ENCODE measurements at places on chromosomes 3 and 15.

DNA sequence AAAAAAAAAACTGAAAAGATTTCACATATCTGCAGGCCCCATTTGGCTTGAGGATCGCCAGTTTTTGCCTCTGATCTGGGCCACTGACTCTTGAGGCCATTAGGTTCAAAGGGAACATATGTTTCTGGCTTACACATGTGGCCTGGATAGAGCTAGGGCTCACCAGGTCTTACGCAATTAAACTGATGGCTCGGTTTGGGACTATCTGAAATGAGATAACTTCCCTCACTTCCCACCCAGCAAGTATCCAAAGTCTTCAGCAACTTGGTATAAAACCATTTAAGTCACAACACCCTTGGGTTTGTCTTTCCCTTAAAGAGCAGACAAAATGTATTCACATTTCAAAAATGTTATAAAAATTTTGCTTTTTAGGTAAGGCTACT, 36.3 kb downstream of the LRIG1 start:
- no peak for DNase-seq

- no peak for DNase-seq
These were observed 2.6 kb downstream of the ISLR2 start for GRCh38 chr15:74132681-74133651.

DNA sequence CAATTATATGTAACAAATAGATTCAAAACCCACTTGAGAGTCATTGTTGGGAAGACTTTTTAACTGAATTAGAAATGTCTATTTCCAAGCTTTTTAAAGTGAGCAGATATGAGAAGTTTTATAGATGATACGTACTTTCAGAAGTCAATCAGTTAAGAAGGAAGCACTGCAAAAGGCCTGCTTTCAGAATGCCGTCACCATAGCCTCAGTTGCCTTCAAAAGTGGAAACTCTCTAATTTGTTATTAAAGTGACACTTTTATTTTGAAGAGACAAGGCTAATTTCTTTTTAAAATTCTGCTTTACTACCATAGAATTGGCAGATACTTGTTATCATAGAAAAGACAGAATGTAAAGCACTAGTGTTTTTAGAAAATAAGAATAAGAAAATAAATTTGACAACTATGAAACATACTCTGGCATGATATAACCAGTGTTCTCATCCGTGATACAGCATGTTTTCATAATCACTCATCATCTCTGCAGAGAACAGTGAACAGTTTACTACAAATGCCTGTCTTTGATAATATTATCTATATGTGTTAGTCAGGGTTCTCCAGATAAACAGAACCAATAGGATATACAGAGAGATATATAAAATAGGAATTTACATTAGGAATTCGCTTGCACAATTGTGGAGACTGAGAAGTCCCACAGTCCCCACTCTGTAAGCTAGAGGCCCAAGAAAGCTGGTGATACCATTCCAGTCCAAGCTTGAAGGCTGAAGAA, 7.0 kb upstream of the PLD1 start:
- no peak for DNase-seq

- DNase-seq, result no peak
These were observed 52.7 kb upstream of the ATOSA start for GRCh38 chr15:52731732-52732470.

- DNase-seq, result no peak
These were observed 93.5 kb upstream of the SOX2 start for GRCh38 chr3:181618260-181618659.

DNA sequence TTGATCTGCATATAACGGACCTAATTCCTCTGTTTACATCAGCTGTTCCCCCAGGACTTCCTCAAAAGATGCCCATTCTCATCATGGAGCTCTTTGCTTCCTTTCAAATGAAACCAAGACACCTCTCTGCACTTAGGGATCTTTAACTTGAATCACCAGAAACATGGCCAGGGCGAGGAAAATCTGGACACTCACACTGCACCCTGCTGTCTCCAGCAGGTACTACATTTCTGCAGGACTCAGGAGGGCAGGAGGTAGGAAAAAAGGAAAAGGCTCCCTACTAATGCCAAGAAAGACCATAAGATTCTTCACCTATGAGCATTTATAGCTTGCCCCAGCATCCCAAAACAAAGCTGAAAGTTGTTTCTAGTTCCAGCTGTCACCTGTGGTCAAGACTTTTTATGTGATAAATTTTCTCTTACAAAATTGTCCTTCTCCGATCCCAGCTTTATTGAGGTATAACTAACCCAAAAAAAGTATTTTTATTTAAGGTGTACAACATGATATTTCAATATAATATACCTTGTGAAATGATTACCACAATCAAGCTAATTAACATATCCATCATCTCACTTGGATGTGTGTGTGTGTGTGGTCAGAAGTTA, 87.3 kb upstream of the C15orf61 start:
- peak; percentile 14 for DNase-seq

DNA sequence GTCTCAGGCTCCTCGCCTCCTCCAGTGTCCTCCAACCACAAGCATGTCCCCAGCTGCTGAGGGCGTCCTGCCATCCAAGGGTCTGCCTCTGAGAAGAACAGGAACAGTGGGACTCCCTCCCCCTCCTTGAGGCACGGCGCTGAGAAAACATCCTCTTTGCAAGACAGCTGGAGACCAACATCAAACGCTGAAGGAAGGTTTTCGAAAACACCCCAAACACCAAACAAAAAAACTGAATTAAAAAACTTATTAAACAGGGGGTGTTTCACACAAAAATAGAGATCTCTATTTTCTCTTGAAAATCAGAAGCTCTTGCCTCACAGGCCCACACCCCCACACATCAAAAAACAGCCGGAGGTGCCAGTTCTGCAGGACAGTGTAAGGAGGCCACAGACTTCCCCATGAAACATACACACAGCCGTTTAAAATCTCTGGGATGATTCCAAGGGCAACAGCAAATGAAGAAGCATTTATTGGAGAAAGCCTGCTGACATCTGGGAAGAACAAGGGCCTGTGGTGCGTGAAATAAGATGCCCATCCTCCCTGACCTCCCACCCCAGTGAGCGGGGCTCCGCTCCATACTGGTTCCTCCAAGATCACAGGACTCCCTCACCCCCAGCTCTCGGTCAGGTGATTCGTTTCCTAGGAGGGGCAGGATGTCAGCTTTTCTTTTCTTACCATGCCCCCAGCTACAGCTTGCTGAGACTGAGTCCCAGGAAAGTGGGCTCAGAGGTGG, 71.3 kb downstream of the NUP210 start:
- DNase-seq, result peak; percentile 11

DNA sequence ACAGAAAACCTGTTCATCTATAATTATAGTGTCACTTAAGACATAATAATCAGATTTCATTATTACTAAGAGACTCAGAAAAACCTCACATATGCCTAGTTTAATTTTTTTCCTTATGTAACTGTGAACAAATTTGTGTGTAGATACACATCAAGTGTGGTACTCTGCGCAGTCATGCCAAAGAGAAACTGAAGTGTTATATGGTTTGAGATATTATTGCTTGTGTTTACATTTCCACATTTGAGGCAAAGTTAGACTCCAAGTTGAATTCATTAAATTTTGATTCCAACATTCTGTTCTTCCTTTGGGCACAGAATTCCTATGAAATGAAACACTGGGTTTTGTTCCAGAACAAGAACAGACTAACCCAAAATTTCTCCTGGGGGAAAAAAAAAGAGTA, 2.2 kb downstream of the MBNL1 start:
- no peak for DNase-seq

DNA sequence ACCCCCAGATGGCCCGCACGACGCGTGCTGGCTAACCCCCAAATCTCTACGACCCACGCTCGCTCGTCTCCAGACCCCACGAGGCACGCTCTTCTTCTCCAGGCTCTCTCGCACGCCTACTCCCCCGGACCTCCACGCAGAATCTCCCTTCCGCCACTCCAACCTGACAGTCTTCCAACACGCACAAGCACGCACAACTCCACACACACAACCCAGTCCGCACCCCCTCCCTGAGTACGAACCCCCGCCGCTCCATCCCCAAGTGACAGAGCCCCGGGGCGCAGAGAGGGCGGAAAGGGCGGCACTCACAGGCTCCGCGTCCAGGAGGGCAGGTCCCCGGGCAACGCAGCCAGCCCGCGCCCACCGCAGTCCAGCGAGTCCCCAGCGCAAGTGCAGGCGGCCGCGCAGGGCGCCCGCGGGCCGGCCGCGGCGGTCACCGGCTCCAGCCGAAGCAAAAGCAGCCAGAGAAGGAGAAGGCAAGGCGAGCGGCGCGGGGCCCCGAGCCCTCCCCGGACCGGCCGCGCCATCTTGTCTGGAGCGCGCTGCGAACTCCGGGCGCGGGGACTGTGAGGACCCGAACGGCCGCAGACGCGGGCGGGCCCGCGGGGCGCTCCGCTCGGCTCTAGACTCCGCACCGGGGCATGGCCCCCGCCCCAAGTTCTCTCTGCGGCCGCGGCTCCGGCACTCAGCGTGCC, 794 bp downstream of the LRIG1 start:
- DNase-seq, result peak; percentile 27

DNA sequence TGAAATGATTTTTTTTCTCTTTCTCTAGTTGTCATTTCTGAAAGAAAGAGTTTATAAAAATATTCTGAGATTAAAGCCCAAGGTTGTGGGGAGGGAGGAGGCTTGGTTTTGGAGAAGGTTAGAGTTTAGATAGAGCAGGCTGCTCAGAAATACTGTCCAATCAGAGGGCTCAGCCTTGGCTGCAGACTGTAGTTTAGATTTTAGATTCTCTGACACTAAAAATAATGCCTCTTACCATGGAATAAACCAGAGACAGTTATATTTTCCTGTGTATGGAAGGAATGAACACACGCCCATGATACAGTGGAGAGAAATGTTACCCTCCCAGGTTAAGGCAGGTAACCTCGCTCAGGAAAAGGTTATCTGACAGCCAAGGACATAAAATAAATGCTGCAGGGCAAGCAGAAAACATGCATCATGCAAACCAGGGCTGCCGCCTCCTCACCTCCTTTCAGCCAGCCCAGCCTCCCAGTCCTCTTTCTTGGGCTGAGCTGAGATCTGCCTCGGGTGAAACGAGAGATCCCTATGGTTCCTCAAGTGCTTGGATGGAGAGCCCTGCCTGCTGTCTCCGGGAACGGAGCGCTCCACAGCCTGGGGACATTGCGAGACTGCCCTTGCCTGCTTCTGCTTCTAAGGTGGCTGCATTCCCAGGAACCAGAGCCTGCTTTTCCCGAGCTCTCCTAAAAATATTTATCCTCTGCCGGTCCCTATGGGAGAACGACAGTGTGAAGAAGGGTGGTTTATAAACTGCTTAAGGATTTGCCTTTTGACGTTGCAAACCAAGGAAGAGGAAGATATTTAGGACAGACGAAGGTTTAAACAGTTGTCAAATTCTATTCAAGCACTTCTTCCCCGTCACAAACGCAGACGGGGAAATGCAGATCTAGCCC, 848 bp downstream of the NCEH1 start:
- no peak for DNase-seq

GRCh38 chr15:98420837-98421236, 227.5 kb upstream of the IGF1R start:
- no peak for DNase-seq

- DNase-seq, result no peak
These were observed 148.4 kb downstream of the USP13 start for GRCh38 chr3:179801263-179801662.

GRCh38 chr15:81302701-81303109, 21.2 kb downstream of the STARD5 start:
- DNase-seq, result no peak

- no peak for DNase-seq
These were observed 164.2 kb downstream of the GABRG3 start for GRCh38 chr15:27135151-27135550.

GRCh38 chr3:131714585-131715220, 211.9 kb upstream of the MRPL3 start:
- no peak for DNase-seq

GRCh38 chr3:101146946-101147345, 153.7 kb upstream of the ABI3BP start:
- DNase-seq, result no peak

DNA sequence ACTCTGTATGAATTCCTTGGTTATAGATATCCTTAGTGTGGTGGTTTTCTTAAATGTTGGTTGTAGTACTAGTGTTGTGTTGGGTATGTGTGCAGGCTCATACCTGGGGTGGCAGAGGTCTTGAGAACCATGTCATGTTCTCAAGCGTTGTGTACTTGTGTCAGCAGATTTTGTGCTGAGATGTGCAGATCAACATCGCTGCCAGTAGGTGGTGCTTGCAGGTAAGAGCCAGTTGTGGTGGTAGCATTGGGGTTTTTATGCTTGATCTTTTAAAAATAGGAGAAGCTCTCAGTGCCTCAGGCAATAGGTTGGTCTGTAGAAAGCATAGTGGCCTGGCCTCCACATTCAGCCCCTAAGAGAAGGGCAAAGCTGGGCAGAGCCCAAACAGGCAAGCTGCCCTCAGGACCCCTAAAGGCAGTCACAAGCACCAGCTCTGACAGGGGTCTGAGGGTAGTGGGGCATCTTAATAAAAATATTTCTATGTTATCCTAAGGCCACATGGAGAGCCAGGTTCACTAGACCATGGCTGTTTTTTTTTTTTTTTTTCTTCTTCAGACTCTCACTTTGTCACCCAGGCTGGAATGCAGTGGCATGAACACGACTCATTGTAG, 164.0 kb downstream of the IL20RB start:
- no peak for DNase-seq

DNA sequence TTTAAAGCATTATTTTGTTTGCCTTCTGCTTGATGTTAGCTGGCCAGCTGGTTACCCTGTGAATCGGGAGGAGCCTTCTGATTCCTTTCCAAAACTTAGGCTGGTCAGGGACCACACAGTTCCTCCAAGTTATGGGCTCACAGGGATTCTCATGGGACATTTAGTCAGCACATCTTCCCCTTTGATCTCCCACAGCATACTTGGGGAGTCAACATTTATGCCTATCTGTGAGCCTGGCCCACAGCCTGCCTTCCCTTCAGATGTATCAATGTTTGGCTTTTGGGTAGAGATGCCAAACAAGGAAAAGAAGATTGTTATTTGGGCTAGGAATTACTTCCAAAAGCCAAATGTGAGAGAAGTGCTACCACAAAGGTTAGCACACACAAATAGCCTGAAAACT, 32.6 kb upstream of the DCP1A start:
- no peak for DNase-seq

- no peak for DNase-seq
These were observed 18.0 kb upstream of the PLXND1 start for GRCh38 chr3:129624347-129625071.

DNA sequence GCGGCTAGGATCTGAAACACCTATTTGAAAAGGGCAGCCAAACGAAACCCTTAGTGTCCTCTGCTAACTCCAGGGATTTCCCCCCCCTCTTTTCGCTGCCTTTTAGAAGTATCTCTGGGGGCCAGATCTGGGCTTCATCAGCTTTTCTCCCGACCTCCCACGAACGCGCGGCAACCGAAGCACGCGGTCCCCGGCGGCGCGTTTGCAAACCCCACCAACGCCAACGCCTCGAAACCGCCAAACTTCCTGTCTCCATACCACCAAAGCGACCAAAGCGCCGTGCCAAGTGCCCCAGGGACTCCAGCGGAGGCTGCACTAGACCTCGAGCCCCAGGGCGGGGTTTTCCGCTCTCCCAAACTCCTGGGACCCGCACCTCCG, 155.8 kb upstream of the FRMD4B start:
- no peak for DNase-seq

DNA sequence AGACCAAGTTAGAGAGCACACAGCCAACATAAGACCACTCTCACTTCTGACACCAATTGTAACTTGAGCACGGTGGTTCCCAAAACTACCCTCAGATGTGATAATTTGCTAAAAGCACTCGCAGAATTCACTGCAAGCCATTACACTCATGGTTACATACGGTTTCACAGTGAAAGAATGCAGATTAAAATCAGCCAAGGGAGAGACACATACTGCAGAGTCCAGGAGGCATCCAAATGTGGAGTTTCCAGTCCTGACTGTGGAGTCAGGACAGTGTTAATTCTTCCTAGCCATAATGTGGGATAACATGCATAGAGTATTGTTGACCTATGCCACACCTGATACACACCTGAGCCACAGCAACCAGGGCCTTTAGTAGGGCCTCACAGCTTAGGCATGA, 956.4 kb downstream of the NTRK3 start:
- no peak for DNase-seq
